ENCODE measurements at places on chromosomes 6 and 20.

GRCh38 chr6:110037726-110038295, 59.7 kb downstream of the GPR6 start:
- DNase-seq: no peak

GRCh38 chr6:157211603-157212455, 111.5 kb downstream of the TMEM242 start:
- DNase-seq: no peak

- DNase-seq: no peak
Measured at GRCh38 chr6:98094696-98095095, 739.7 kb upstream of the POU3F2 start.

DNA sequence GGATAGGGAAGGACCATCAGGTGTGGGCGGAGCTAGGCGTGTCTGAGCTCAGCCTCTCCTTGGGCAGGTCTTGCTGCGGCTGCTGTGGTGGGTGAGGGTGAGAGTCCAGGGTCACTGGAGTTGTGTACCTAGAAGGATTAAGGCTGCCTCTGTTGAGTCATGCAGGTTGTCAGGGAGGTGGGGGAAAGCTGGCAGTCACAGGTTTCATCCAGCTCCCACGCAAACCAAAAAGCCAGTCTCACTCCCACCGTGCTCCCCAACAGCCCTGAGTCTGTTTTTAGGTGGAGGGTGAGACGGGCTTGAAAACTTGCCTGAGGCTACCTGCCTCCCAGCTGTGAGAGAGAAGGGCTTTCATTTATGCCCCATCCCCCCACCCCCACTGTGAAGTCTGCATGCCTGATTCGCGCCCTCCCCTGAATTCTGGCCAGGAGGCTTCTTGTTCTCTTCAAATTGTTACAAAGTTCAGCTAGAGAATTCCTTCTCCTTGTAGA, 161.5 kb downstream of the MYLK4 start:
- no peak for DNase-seq

DNA sequence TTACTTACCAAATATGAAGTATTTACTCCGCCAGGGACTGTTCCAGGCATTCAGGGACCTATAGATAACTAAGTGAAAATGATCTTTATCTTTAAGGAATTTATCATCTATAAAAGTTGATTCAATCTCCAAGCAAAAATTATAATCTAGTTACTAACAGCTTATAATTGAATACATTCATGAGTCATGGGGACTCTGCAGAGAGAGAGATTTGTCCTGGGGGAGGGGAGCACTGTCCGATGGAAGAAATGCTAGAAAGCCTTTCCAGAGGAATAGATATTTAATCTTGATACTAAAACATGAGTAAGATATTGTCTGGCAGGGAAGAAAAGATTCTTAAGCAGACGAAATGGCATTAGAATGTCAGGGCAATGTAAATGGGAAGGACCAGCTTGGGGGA, 139.3 kb downstream of the CD164 start:
- DNase-seq: no peak

Data from stimulated activated CD4-positive, alpha-beta T cell treated with anti-CD3 and anti-CD28 coated beads, Interleukin-2, amount 100 ng/mL, for 4 hours (primary cell).